ENCODE measurements at places on chromosomes 1 and 21.

- DNase-seq, result no peak
These were observed 17.8 kb upstream of the RSBN1 start for GRCh38 chr1:113830039-113830438.

DNA sequence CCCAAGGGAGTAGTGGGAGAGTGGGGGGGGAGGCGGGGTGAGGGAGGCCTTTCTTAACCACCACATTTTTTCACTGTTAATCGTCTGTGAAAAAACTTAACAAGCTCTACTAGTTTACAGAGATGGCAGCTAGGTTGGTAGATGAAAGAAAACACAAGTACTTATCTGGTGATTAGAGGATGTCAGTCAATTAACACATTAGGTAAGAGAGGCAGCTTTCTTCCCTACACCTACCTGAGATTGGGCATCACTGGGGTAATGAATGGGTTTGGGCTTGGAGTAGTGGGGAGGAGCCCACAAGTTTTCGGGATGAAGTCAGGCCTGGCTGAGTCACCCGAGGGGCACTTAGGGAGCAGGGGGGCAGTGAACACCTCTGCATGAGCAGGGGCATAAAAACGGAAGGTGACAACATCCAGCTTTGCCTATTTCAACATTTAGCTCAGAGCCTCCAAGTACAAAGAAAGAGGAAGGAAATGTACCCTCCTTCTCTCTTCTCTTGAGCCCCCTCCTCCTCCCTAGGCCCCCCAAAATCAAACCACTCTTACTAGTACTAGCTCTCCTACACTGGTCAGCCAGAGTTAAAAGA, 2.5 kb downstream of the LBR start:
- no peak for DNase-seq

DNA sequence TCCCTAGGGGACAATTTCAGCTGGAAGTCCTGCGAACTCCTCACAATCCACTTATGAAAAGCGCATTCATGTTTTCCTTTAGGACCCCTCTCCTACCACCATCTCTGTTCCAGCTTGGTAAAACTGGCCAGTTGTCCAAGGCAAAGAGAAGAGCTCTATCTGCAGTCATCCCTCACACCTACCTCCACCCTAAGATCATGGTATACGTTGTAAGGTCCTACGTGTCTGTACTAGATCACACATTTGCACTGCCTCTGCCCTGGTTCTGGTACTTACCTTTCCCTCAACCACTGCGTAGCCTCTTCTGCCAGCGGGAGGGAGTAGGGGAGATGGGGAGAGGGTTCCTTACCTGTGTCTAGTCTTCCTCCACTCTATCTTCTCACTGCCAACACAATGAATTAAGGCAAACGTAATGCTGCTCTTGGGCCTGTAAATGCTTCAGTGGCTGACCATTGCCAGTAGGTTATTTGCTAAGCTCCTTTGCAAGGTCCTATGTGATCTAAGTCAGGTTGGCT, 739 bp upstream of the NUP133 start:
- DNase-seq, result no peak

DNA sequence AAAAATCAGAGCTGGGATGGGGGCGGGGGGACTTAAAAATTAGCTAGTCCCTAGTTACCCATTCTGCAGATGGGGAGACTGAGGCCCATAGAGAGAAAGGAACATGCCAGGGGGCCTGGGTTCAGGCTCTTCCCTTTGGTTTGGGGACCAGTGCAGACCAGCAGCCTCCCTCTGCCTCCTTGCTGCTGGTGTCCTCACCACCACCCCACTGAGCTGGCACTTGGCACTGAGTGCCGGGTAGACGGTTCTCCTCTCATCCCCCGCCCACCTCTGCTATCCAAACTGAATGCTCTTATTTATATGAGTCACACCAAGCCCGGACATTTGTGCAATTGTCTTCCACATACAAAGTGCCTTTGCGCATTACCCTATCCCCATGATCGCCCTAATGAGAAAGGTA, 39.2 kb downstream of the CAMK2N1 start:
- DNase-seq, result no peak

- no peak for DNase-seq
These were observed 13.1 kb downstream of the RNF187 start for GRCh38 chr1:228500143-228500734.

DNA sequence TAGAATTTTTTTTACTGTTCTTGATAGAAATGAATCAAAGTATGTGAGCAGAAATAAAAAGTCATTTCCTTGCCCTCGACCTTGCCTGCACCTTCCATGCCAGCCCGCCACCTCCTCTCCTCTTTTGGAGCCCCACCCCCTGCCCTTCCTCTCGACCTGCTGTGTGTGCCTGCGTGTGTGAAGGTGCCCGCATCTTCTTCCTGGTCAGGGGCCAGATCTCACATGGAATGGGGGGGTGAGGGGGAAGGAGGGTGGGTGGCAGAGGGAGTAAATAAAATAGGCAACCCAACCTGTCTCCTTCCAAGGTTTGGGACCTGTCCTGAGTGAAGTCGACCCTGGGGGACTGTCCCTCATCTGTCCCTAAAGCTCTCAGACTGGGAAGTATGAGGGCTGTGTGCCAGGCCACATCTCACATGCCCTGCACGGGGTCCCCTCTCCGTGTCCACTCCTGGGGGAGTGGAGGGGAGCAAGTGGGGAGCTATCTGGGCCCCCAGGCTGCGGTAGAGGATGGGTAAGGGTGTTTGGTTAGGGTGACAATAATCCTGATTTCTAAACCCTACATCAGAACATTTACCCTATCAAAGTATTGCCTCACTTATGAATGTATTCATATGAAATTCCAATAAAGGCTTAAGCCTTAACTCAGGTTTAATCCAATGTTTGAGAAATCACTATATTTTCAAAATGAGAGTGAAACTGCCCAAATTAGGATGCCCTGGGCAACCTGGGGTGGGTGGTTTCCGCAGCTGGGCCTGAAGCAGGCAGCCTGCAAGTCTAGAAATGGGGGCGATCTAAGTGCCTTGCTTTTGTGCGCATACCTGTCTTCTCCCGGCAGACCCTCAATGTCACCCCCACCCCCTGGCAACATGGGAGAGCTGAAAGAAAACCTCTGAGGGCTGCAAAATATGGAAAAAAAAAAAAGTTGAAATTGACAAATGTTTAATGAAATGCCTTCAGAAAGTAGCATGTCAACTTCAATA, 15.4 kb downstream of the AMPD2 start:
- no peak for DNase-seq

- DNase-seq, result no peak
These were observed 127.3 kb upstream of the C8B start for GRCh38 chr1:57093122-57093521.

DNA sequence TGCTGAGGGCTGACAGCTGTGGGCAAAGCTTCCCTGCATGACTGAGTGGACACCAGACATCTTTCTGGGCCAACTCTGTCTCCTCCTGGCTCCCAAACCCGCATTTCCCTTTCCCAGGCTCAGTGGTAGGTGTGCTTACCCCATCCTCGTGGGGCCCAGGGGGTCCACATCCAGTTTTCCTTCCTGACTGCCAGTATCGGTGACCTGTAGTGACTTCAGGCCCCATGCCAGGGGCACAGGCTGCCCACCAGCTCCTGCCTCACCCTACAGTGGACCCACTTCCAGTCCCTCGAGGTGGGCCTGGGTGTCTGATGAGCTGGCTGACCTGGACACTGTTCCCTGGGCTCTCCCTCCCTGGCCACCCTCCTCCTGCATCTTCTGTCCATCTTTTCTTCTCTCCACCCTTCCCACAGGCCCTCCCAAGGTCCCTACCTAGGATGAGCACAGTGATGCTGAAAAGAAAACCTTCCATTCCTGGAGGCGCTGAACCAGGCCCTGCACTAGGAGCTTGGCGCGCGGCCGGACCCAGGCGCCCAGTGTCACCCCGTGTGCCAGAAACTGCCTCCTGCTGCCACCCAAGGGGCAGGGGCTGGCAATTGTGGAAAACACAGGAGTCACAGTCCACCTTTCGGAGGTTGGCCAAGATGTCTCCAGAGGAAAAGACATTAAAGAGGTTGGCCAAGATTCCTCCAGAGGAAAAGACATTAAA, 67.1 kb downstream of the RUNX3 start:
- no peak for DNase-seq

GRCh38 chr1:202217951-202218350, 24.4 kb downstream of the LGR6 start:
- DNase-seq, result no peak

DNA sequence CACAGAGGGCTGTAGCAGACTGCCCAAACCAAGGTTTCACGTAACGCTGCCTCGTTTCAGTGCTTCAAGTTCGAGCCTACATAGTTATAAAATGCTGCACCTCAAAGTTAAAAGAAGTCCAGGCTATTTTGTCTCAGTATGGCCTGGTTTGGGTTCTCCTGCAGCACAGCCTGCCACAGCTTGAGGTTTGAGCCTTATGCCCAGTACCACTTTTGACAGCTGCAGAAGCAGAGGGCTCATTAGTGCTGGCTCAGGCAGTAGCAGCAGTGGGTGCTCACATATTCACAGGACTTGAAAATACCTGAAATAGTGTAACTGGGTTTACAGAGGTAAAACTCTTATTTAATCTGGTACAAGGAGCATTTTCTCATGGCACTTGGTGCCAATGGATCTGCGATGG, 15.3 kb downstream of the SPATA46 start:
- DNase-seq, result no peak

GRCh38 chr1:24300971-24301784, 18.0 kb upstream of the GRHL3 start:
- no peak for DNase-seq

DNA sequence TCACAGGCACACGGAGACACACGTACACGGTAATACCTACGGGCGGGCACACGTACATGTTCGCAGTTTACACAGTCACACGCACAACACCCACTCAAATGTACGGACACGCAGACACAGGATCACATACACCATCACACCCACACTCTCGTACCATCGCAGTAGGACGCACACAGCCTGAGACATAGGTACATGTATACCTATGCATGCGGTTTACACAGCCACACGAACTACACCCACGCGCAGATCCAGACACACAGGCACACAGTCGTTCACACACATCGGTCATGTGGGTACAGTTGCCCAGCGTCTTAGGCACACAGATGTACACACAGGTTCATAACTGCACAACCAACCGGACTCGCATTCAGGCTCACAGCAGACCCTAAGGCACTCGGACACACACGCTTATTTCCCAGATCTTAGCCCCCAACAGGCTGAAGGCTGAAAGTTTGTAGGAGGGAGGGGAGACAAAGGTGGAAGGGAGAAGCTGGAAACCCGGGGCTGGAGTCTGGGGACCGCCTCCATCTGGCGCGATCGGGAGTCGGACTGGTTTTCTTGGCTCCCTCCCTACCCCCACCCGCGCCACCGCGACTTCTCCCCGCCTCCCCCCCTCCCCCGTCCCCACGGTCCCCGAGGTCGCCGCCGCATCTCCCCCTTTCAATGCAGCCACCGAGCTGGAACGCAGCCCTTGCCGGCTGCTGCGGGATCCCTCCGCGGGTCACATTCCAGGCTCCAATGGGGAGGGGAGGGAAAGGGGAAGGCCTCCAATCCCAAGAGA, 51.9 kb upstream of the SYNC start:
- peak; percentile 35 for DNase-seq

GRCh38 chr1:115322631-115323030, 15.4 kb downstream of the NGF start:
- DNase-seq, result no peak

- DNase-seq, result no peak
These were observed 2.6 kb downstream of the RER1 start for GRCh38 chr1:2394220-2394619.

DNA sequence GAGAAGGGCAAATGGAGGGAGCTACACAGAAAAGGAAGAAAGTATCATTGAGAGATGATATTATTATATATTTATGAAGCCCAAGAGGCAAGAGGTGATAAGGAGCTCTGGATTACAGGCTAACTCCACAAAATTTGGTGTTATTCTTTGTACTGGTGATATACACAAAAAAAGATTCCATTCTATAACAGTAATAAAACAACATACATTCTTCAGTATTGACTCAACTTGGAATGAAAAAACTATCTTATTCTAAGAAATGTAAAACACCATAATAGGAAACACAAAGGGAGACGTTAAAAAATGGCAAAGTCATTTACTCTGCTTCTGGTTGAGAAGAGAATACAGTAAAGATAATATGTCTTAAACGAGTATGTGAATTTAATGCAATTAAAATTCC, 99.4 kb downstream of the TEX35 start:
- DNase-seq, result no peak

DNA sequence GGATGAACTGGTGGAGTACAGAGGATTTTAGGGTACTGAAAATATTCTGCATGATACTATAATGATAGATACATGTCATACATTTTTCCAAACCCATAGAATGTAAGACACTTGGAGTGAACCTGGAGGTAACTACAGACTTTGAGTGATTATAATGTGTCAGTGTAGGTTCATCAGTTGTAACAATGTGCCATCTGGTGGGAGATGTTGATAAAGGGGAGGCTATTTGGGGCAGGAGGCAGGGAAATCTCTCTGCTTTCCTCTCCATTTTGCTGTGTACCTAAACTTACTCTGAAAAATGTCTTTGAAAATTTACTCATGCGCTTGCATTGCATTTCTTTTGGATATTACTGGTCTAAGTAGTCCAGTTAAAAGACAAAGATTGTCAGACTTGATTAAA, 35.2 kb downstream of the PTBP2 start:
- DNase-seq, result no peak

- no peak for DNase-seq
These were observed 61.7 kb downstream of the ACP6 start for GRCh38 chr1:147608596-147608995.

DNA sequence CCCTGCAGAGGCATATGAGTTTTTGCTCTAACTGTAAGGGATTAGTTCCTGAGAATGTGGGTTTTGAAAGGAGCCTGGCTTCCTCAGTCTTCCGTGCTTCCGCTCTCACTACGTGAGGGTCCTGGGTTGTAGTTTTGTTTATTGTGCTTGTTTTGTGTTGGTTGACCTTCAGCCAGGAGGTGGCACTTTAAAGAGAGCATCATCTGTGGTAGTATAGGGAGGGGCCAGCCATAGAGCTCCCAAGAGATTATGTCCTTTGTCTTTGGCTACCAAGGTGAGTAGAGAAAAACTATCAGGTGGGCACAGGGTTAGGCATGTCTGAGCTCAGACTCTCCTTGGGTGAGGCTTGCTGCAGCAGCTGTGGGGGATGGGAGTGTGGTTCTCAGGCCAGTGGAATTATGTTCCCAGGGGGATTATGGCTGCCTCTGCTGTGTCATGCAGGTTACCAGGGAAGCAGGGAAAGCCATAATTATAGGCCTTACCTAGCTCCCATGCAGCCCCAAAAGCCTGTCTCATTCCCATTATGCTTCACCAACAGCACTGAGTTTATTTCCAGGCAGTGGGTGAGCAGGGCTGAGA, 23.5 kb downstream of the CYP4B1 start:
- DNase-seq, result no peak
